Activated CD4-positive, alpha-beta T cell treated with anti-CD3 and anti-CD28 coated beads, Interleukin-2, amount 50 U/mL, for 48 hours (primary cell): ENCODE measurements at places on chromosomes 3 and 15.

DNA sequence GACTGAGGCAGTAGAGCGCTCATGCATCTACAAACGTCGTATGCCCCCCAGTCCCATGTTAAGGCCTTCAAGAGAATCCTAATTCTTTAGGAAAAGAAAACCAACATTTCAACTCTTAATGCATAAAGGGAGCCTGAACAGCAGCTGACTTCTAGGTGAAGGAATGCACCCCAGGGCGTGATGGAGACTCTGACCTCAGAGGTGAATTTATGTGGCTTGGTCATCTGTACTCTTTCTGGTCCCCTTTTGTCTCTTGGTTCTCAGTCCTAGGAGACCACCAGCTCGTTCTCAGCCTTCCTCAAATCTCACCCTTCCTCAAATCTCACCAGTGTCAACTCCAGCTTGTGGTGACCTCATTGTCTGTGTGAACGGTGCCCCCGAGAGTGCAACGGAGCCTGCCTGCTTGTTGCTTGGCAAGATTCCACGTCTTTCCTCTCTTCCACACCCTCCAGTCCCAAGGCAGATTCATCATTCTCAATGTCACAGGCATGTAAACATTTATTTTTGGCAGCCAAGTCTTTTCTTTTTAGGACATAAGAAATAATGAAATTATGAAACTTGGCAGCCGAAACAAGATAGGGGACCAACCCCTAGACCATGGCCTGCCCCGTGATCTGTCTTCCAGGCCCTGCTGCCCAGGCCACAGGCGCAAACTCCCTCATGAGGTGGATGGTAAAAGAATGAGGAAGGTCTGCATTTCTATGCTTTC lies 166.2 kb downstream of the ADAMTS17 start:
- DNase-seq, result no peak

DNA sequence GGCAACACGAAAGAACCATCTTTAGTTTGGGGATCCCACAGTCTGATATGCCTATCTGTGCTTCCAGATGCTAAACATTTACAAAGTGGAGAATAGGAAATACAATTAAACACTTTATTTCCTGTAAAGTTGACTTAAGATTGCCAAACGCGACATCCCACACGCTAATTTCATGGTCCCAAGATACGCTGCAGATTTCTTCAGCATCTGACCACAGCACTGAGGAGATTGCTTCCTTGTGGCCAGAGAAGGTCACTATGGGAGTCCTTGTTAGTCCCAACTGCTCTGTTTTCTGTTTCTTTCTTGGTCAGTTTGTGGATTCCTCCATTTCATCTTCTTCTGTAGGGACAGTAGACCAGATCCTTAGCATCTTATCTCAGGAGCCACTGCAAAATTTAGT lies 43.3 kb downstream of the ASB7 start:
- no peak for DNase-seq

DNA sequence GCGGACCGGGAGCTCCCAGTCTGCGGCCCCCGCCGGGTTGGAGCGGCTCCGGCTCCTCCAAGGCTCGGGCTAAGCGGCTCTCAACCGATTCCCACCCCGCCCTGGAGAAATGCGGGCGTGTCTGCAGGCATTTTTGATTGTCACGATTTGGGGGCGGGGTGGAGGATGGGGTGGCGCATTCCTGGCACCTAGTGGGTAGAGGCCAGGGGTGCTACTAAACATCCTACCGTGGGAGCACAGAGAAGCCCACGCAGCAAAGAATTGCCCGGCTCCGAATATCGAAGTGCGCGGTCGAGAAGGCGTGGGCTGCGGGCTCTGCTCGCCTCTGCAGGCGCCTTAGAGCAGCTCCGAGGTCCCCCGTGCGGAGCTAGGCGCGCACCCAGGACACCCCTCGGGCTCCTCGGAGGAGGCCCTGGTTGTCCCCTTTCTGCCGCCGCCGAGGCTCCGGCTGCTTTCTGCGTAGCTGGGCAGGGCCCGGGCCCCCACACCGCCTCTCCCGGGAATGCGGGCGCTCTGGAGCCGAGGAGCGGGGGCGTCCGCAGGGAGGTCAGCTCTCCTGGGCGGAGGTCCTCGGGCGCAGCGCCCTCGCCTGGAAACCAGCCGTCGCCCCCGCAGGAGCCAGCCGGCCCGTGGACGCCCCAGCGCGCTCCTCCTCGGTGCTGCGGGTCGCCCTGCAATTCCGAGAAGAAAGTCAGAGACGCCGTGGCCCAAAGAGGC lies 16.5 kb upstream of the LAMP3 start:
- peak; percentile 65 for DNase-seq

- DNase-seq, result no peak
Measured at GRCh38 chr3:106232956-106233355, 364.1 kb upstream of the CBLB start.

GRCh38 chr15:68252925-68253534 lies 23.5 kb upstream of the CLN6 start:
- peak; percentile 19 for DNase-seq

GRCh38 chr3:31505371-31506048 lies 27.2 kb upstream of the STT3B start:
- DNase-seq, result no peak

- no peak for DNase-seq
Measured at GRCh38 chr15:79168922-79169456, 78.4 kb upstream of the RASGRF1 start.

GRCh38 chr3:56918111-56918568 lies 116.4 kb upstream of the ARHGEF3 start:
- peak; percentile 74 for DNase-seq

GRCh38 chr3:64647825-64648224 lies 40.0 kb downstream of the ADAMTS9 start:
- no peak for DNase-seq

DNA sequence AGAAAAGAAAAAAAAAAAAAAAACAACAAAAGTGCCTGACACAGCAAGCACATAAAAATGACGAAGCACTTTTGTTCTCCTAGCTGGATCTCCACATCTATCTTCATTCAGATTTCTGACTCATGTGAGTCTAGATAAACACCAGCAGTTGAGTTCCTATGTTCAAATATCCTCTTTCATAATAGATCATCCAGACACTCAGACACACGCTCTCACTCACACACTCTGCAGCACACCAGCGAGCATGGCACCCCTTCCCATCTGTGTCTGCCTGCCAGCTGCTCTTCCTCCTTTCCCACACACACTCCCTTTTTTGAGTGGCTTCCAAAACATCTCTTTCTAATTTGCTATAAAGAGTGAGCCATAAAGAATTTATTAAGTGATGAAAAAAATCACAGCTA lies 19.8 kb upstream of the CELF6 start:
- DNase-seq, result no peak

- no peak for DNase-seq
Measured at GRCh38 chr3:44996556-44996969, 20.5 kb downstream of the EXOSC7 start.

DNA sequence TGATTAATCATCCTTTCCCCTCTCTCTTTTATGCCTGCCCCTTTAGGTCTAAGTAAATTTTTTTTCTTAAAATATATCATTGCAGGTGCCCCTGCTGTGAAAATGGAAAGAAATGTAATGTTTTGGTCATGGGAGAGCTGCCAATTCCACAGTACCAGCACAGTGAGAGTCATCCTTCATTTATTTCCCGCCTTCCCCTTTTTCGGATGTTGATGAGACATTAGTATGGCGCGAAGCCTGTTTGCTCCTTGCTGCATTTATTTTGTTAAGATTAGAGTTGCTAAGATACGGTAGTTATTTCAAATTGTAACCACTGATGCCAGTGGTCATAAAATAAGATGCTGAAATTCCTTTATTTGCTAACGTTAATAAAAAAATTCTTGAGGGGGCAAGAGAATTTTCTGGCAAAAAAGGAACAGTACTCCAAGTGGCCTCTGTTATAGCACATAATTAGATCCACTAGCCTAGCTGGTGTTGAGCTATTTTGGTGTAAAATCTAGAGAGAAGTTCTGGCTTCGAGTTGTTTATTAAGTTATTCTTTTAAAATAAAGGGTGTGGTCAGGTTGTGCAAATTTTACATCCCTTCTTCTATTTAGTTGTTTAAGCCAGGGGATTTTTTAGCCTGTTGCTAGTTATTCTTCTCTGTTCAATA lies 62.8 kb downstream of the MDFIC2 start:
- no peak for DNase-seq

GRCh38 chr3:37183976-37184375 lies 9.6 kb upstream of the LRRFIP2 start:
- DNase-seq, result no peak

DNA sequence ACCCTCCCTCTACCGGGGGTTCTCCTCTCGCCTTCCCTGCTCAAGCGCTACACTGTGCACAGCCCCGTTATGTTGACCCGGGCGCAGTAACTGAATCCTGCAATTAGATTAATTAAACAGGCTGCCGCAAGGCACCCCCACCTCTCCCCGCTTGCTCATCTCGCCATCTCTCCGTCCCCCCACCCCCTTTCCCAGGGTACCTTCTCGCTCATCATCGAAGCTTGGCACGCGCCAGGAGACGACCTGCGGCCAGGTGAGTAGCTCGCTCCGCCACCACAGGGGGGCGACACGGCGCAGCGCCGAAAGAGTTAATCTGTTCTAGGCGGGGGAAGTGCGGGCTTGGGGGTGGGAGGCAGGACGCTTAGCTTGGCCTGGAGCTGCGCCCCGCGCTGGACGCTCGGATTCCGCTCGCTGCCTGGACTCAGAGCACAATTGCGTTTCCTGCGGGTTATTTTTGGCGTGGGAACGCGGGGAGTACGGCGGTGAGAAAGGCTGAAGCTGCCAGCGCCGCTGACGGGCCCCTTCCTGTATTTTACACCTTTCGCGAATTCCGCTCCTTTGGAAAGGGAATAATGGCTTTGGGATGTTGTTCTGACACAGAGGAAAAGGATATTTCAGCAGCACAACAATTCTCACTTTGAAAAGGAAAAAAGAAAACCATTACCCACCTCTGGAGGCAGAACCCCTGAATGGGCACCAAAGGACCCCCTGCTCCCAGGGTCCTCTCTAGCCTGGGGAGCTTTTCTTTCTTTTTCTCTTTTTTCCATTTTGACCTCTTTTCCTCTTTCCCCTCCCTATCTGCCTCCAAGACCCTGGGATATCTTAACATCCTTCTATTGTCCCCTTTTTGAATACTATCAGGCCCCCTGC lies 1.5 kb downstream of the DLL4 start:
- DNase-seq, result peak; percentile 70

DNA sequence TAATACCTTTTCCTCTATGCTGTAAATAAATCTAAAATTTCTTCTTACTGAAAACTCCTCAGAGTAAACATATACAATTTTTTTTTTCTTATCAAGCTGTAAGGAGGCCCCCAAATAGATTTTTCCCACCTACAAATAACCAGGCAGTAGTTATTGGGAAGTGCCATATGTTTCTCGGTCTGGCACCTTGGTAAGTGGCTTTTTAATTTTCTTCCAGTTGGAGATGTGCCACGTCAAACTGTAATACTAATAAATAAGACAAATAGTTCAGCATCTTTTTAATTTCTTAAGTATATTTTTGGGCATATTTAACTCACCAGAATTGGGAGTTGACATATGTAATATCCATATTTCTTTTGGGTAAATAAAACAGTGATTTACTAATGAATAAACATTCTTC lies 346.3 kb downstream of the DIPK2A start:
- no peak for DNase-seq

- no peak for DNase-seq
Measured at GRCh38 chr3:71168121-71168721, 415.3 kb downstream of the FOXP1 start.

GRCh38 chr3:186990878-186991308 lies 60.6 kb downstream of the ST6GAL1 start:
- DNase-seq, result no peak

GRCh38 chr3:140091143-140091542 lies 156.2 kb downstream of the CLSTN2 start:
- no peak for DNase-seq
